SK-MEL-5 (cell line): ENCODE measurements at places on chromosomes 12 and 14.

GRCh38 chr12:58883576-58884334, 36.5 kb downstream of the LRIG3 start:
- no peak for DNase-seq

DNA sequence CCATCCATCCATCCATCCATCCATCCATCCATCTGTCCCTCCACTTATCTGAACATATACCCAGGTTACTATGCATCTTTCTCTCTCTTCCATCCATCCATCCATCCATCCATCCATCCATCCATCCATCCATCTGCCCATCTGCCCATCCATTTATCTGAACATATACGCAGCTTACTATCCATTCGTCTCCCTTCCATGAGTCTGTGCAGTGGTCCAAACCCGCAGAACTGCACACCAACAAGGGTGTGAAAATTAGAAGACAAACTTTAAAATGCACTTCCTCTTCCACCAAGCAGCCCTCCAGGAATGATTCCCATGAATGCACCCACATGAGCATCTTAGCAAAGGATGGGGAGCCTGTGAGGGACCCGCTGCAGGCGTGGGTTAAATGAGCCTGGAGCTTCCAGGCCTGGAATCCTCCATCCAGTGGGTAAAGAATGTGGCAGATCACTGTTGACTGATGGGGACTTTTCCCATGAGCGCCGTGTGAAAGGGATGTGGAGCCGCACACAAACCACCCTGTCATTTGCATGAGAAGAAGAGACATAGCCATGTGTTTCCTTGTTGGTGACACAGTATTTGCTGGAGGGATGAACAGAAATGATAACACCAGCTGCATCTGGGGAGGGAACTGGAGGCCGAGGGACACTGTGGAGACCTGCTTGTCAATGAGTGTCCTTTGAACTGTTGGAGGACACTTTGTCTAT, 376.6 kb downstream of the ADGRD1 start:
- DNase-seq = no peak

DNA sequence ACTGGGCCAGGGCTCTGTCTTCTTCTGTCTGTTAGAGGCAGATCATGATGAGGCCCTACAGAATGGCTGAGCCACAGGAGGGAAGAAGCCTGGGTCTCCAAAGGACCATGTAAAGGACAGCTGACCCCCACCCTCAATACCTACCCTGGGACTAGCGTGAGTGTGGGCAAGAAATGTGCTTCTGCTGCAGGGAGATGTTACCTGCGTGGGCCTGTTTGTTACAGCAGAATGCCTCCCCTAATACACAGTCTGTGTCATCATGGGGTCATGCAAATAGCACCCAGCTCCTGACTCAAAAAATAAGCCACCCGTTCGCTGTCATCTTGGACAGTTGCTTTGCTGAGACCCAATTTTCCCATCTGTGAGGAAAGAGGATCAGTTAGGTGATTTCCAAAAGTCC, 90.6 kb downstream of the CALM1 start:
- no peak for DNase-seq

DNA sequence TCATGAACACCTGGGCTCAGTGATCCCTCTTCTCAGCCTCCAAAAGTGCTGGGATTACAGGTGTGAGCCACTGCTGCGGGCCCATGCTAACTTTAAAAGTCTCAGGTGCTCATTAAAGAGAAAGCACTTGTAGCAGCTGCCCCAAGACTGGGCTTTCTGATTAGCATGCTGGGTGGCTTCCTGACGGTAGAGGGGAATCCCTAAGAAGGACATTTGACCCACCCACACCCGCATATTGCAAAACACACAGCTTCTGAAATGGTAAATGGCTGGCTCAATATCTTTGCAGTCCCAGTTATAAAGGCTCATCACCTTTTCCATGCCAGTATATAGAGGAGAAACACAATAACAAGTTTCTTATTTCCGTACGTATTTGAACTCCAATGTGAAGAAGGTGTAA, 19.3 kb upstream of the BICD1 start:
- DNase-seq = no peak

- peak; percentile 94 for DNase-seq
Measured at GRCh38 chr14:77043177-77043983, 14.9 kb upstream of the IRF2BPL start.

GRCh38 chr14:100416921-100417860, 94.1 kb downstream of the SLC25A47 start:
- DNase-seq = peak; percentile 93
